IPS DF 6.9 (cell line): ENCODE measurements at places on chromosomes 3 and 15.

- no peak for DNase-seq
Measured at GRCh38 chr3:114207768-114208167, 28.9 kb upstream of the DRD3 start.

- DNase-seq, result no peak
Measured at GRCh38 chr3:67382536-67382935, 271.9 kb downstream of the SUCLG2 start.

GRCh38 chr3:36058404-36059030 lies 321.8 kb upstream of the STAC start:
- DNase-seq, result no peak

- DNase-seq, result no peak
Measured at GRCh38 chr3:29004885-29005599, 275.8 kb upstream of the RBMS3 start.

GRCh38 chr3:111874177-111874820 lies 15.2 kb downstream of the PHLDB2 start:
- DNase-seq, result no peak

DNA sequence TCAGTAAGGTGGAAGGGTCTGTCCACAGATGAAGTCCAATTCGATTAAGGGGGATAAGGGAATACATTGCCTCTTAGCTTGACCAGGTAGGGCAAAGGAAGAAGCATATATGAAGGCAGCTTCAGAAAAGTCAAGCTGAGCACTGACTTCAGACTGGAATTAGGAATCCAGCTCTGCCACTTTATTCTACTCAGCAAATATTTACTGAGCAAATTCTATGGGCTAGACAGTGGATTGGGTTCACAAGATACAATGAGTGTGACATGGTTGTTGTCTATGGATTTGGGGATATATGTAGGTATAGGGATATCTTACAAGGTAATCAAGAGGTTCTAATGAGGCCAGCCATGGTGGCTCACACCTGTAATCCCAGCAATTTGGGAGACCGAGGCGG lies 526 bp downstream of the ADIPOQ start:
- DNase-seq, result no peak

GRCh38 chr15:51203797-51204196 lies 109.1 kb upstream of the TNFAIP8L3 start:
- DNase-seq, result no peak

- no peak for DNase-seq
Measured at GRCh38 chr3:38264779-38265178, 833 bp upstream of the SLC22A13 start.

- no peak for DNase-seq
Measured at GRCh38 chr3:72338082-72338941, 509.9 kb downstream of the SHQ1 start.

GRCh38 chr3:143562789-143563188 lies 285.5 kb downstream of the SLC9A9 start:
- no peak for DNase-seq

- DNase-seq, result no peak
Measured at GRCh38 chr3:13794322-13794721, 85.5 kb downstream of the WNT7A start.

GRCh38 chr3:77001062-77001701 lies 38.7 kb upstream of the ROBO2 start:
- no peak for DNase-seq

DNA sequence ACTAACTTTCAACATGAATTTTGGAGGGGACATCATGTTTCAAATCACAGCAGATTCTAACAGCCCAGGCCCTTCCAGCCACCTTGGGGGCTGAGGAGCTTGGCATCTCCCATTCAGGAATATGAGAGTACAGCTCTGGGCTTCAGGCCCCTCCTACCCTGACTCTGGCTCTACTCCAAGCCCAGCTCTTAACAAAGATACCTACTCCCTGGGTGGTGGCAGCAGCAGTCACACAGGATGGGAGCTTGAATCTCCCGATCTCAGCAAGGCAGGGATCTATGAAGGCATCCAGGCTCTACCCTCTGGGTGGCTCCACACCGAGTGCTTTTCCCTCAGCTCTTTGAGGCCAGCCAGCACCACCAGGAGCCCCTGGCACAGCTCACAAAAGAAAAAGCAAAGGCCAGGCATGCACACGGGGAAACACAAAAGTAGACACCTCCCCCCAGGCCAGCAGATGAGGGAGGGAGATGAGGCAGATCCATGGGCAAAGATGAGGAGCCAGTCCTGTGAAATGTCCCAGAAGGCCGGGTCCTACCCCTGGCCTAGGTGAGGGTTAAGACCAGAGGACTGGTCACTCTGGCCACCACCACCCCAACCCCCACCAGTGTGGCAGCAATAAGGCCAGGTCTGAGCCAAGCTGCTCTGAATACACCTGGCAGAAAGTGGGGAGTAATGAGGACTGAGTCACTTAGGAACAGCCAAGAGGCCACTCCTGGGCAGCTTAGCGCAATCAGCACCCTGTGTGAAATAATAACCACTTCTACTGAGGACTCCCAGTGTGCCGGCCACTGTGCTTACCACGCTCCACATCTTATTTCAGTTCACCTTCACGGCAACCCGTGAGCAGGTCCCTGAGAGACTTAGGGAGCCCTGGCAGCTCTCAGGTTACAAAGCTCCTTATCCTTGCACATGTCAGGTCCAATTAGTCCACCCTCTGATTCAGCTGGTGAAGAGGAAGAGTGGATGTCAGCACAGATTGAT lies 24.3 kb downstream of the PLA2G4F start:
- DNase-seq, result no peak

- no peak for DNase-seq
Measured at GRCh38 chr15:77410701-77411618, 8.9 kb downstream of the PEAK1 start.

DNA sequence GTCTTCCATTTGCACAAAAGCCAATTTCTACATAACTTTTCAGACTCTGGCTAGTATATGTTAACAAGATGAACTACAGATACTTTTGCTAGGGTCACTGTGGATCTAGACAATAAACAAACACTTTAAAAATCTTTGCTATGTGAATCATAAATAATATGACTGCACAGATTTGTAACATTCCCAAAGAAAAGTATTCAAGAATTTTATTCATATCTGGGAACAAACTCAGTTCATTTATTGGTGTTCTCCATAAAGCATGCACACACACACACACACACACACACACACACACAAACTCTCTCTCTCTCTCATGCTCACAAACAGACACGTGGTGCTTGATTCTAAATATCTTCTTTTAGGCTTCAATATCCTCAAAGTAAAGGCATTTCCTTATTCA lies 18.8 kb upstream of the THRB start:
- DNase-seq, result no peak
